ENCODE measurements at places on chromosomes 4 and X. TPM values are rescaled to one million over a fixed set of nuclear protein-coding genes. Genes with fewer than 3 reads are reported as not detected.

The NOX1 gene
- total RNA-seq = 1.3 TPM

The FAM236C gene
- not detected for total RNA-seq

The CTAG2 gene
- total RNA-seq = not detected

The BCLAF3 gene
- total RNA-seq = 25.6 TPM

The TCEAL5 gene
- total RNA-seq = 2.5 TPM

The TDO2 gene
- 3.9 TPM for total RNA-seq

The ENPP6 gene
- 1.9 TPM for total RNA-seq

The ZBED1 gene
- 20.3 TPM for total RNA-seq

The PNMA6A gene
- total RNA-seq = 1.7 TPM

The NKX3-2 gene
- 0.37 TPM for total RNA-seq

The VGLL1 gene
- total RNA-seq = 7.5 TPM

The HSFX3 gene
- not detected for total RNA-seq

The BGN gene
- 57.7 TPM for total RNA-seq

The PFKFB1 gene
- total RNA-seq = 0.16 TPM

The CFP gene
- 0.79 TPM for total RNA-seq

The POU4F2 gene
- not detected for total RNA-seq

The POLN gene
- 3.1 TPM for total RNA-seq

The TMEM33 gene
- 54.5 TPM for total RNA-seq

The ZFP42 gene
- total RNA-seq = 0.11 TPM

The TMSB15B gene
- total RNA-seq = 18.6 TPM

The TEX13B gene
- total RNA-seq = not detected

The COX7B2 gene
- total RNA-seq = not detected

The CT45A3 gene
- not detected for total RNA-seq

The CWH43 gene
- total RNA-seq = 5.0 TPM

The MED28 gene
- total RNA-seq = 25.9 TPM

The MAGEB10 gene
- total RNA-seq = not detected

The CSAG1 gene
- total RNA-seq = not detected

The GASK1B gene
- total RNA-seq = 155 TPM

The PARM1 gene
- 139 TPM for total RNA-seq

The SMARCA1 gene
- 96.0 TPM for total RNA-seq

The GSPT2 gene
- total RNA-seq = 11.6 TPM

The CLDN34 gene
- total RNA-seq = 0.32 TPM

The PLAC8 gene
- total RNA-seq = 4.0 TPM

The SPANXA1 gene
- not detected for total RNA-seq

The HTN1 gene
- not detected for total RNA-seq

The PDLIM3 gene
- 456 TPM for total RNA-seq

The SSX4 gene
- total RNA-seq = not detected

The SPANXC gene
- total RNA-seq = not detected

The FAM149A gene
- 17.4 TPM for total RNA-seq

The TACR3 gene
- 7.3 TPM for total RNA-seq

The SULT1B1 gene
- 1.2 TPM for total RNA-seq

The TSC22D3 gene
- 63.2 TPM for total RNA-seq

The IL2 gene
- not detected for total RNA-seq

The CXCL10 gene
- 7.6 TPM for total RNA-seq

The WDR17 gene
- 7.1 TPM for total RNA-seq

The DCX gene
- 9.6 TPM for total RNA-seq

The MAGEA8 gene
- not detected for total RNA-seq
